A172 (cell line): ENCODE measurements at places on chromosomes 4 and X. TPM values are rescaled to one million over a fixed set of nuclear protein-coding genes. Genes with fewer than 3 reads are reported as not detected.

The FGFR3 gene
- 12.4 and 19.8 TPM in 2 replicates for total RNA-seq

DNA sequence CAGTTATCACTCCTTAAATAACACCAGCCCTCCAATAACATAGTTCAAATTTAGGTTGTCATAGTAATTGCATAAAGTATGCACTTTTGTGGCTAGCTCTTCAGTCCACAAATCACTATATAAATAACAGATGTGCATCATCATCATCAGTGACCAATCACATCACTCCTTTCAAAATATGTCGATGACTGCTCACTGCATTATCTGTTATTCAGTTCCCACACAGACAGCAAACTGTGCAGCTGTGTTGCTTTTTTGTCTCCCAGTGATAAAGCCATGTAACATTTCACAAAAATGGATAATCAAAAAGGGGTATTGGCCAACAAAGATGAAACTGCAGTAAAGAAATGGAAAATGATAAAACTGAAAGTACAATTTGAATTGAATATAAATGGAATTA is 205.4 kb downstream of the DCLK2 start:
- DNase-seq: peak; percentile 81

DNA sequence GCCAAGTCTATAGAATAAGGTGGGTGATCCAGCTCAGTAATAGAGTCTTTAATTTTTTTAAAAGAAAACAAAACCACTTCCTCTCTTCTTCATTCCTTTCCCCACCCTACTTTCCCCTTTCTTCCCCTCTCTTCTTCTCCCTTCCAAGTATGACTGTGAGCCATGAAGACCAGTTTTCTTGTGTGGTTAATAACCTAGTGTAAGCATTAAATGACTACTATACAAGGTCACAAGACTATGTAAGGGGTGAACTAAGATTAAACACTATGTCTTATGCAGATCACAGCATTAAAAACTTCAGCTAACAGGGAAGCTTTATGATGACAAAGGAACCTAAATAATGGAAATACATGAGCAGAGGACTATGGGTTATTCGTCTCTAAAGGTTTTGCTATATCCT is 135.4 kb downstream of the GUCY2F start:
- no peak for DNase-seq

The PIGA gene
- total RNA-seq: 15.3 and 17.1 TPM in 2 replicates

The RAB9B gene
- 0.96 and 3.3 TPM in 2 replicates for total RNA-seq

DNA sequence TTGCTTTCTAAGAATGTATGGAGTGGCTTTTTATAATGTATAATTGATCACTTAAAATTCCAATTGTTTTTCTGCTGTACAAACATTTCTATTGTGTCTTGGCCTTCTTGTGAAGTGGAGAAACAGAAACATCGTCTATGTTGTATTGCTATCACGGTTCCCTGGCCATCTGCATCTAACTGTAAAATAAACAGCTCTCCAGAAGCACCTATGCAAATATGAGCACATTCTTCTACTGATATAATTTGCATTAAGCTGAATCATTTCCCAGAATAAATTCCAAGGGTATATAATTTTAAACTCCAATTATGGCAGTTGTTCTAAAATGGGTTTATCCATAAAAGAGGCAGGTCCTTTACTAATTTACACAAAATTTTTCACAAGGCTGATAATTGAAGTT is 261.6 kb upstream of the STS start:
- DNase-seq: no peak
